Activated B cell treated with CpG ODN at 0.5 μM for 24 hours (primary cell): ENCODE measurements at places on chromosomes 7 and 10. TPM values are rescaled to one million over a fixed set of nuclear protein-coding genes. Genes with fewer than 3 reads are reported as not detected.
A peak's percentile ranks its signal among the peaks of the same experiment; 100 is the strongest.

DNA sequence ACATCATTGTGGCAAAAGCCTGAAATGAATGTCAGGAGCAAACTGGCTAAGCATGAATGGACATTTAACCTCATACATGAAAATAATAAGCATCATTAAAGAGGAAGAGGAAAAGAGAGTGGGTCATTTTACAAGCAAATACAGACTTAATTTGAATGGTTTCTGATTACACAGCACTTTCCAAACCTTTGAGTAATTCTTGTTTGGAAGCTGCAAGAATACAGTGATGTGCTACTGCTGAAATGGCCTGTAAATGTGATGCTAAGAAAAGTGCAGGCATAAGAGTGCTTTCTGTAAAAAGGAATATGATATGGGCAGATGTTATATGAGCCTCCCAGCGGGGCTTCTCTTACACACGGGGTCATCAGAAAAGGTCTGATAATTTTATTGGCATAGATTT, 30.2 kb downstream of the TAS2R16 start:
- H3K27ac ChIP-seq: no peak overlapping the region
- H3K4me3 ChIP-seq: no peak overlapping the region
- H3K36me3 ChIP-seq: no peaks in the 10 kb centered on the region
- no peaks in the 10 kb centered on the region for H3K27me3 ChIP-seq
- no peaks in the 10 kb centered on the region for H3K4me1 ChIP-seq
- DNase-seq: no peak

DNA sequence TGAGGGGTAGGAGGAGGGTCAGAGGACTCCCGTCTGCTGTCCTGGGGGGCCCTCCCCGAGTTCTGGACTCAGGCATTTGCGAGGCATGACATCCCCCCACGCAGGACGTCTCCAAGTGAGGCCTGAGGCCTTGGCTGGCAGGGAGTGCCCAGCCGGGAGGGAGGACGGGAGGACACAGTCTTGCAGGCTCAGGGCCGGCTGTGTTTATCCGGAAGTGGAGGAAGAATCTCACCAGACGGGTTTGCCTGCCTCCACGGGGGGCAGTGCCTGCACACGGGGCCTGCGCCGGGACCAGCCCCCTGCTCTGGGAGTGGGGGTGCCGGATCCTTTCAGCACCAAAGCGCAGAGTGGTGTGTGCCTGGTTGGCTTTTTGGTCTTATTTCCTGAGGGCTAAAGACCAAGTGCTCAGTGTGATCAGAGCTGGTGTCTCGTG, 10.9 kb downstream of the PWWP2B start:
- no peak for DNase-seq
- H3K4me3 ChIP-seq: peak overlapping the region; percentile 19
- peaks cover 35% of the 10 kb centered on the region for H3K4me1 ChIP-seq
- no peaks in the 10 kb centered on the region for H3K27me3 ChIP-seq
- H3K27ac ChIP-seq: peak overlapping the region; percentile 35

DNA sequence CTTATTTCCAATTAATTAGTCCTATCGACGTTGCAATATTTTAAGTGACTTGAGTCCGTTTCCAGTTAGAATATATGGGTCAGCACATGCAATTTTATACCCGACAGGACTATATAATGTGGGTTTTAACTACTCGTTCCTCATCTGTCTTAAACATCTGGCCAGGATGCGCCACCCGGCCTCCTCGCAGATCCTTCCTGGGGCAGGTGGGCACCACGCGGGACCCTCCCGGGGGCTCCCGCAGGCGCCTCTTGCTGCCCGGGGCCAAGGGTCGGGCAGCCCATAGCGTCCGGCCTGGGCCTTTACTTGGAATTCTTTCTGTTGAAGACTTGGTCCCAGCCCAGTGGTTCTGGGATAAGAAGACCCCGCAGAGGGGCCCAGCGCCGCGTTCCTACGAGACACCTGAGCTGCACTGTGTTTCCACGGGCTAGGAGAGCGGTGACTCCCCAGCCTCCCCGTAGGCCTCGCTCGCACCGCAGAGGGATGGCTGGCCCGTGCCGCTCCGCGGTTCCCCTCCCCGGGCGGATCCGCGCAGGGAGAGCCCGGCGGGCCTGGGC, 10.1 kb upstream of the MNX1 start:
- DNase-seq: no peak
- H3K27me3 ChIP-seq: peaks cover 59% of the 10 kb centered on the region
- no peak overlapping the region for H3K27ac ChIP-seq
- no peaks in the 10 kb centered on the region for H3K36me3 ChIP-seq
- no peak overlapping the region for H3K4me3 ChIP-seq

- DNase-seq: no peak
- peaks cover 51% of the 10 kb centered on the region for H3K36me3 ChIP-seq
- H3K4me1 ChIP-seq: peaks cover 13% of the 10 kb centered on the region
- no peaks in the 10 kb centered on the region for H3K27me3 ChIP-seq
- H3K4me3 ChIP-seq: no peak overlapping the region
These were observed 116.6 kb upstream of the SAMD8 start for GRCh38 chr10:74994854-74995253.

DNA sequence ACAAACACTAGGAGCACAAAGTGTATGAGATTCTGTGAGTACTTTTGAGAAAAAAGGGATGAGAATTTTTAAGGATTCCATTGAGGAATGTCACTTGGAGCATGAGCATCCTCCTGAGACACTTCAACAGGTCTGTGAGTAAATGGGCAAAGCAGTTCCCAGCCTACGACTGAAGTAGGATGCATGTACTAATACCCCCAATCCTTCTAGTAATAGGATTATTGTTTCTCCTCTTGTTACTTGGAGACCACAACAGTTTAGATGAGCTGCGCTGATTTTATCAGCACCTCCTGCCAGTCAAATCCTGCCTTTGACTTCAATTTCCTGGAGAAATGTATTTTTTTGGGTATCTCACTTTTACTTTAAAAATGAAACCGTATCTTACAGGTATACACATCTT, 820 bp downstream of the BBS9 start:
- no peak for DNase-seq
- H3K27me3 ChIP-seq: no peaks in the 10 kb centered on the region
- peaks cover 6% of the 10 kb centered on the region for H3K36me3 ChIP-seq
- H3K4me3 ChIP-seq: peak overlapping the region; percentile 94

The PRSS37 gene
- total RNA-seq: not detected in 2 replicates

DNA sequence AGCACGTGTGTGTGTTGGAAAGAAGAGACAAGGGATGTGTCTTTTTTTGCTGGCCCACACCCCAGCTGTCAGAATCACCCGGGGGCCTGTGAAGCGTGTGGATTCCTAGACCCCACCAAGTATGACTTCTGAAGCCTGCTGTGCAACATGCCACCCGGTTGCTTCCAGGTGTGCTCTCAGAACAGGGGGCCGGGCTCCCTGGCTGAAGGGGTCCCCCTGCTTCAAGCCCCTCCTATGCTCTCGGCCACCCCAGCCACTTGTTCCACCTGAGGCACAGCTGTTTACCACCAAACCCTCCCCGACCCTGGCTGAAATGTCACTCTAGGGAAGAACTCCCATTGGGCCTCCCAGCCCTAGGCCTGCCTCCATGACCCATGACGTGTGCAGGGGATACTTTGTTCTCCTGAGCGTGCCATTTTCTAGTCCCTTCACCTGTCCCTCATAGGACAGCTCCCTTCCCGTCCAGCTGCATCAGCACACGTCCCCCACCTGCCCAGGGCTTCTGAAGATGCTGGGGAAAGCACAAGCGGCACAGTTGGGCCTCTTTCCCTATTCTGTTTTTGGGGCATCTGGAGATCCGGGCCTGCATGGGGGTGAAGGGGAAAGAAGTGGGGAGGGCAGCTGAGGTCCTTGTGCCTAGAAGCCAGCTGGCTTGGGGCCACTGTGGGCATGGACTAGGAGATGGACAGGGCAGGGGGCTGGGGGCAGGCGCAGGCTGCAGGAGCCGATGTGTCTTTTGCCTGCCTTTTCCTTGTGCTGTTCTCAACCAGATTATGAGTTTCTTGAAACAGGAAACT, 33.3 kb downstream of the CRHR2 start:
- no peaks in the 10 kb centered on the region for H3K27me3 ChIP-seq
- DNase-seq: no peak
- H3K4me3 ChIP-seq: no peak overlapping the region
- no peaks in the 10 kb centered on the region for H3K4me1 ChIP-seq
- peaks cover 20% of the 10 kb centered on the region for H3K36me3 ChIP-seq

DNA sequence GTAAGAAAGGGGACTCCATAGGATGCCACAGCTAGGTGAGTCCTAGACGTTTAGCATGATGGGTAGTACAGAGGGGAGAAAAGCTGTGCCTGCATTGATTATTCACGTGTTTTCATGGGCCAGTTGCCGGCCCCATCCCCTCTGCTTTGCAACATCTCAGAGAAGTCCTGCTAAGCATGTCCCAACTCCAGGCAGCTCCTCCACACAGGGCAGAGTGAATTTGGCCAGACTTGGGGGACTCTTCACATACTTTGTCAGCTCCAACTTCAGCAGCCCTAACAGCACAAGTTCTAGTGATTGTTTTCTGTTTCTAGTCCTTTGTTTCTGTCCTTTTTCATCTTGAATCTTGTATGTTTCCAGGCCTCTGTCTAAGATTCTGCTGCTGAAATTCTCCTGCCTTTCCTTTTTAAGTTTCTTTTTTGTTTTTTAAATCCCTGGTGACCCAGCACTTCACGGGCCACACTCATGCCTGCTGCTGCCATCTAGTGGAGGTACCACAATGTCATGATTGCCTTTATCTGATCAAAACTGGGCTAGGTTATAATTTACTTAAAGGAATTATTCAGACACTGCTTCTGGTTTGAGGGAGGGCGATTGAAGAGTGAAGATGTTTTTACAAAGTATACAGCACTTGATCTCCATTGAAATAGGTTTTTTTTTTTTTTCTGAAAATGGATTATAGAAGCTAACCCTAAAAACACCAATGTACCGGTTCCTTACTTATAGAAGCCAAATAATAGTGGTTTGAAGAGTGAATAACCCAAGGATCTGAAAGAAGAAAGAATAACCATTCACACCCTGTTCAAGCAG, 276.9 kb downstream of the CSTF2T start:
- no peaks in the 10 kb centered on the region for H3K36me3 ChIP-seq
- H3K27ac ChIP-seq: no peak overlapping the region
- no peaks in the 10 kb centered on the region for H3K4me1 ChIP-seq
- DNase-seq: no peak
- H3K4me3 ChIP-seq: no peak overlapping the region
